Placental pericyte (primary cell): ENCODE measurements at places on chromosomes 12 and 14. TPM values are rescaled to one million over a fixed set of nuclear protein-coding genes. Genes with fewer than 3 reads are reported as not detected.

HOXC11 gene
- total RNA-seq: under 0.01 and 1.1 TPM in 2 replicates

CAPRIN2 gene
- 25.2 and 33.4 TPM in 2 replicates for total RNA-seq

RNASE2 gene
- not detected in 2 replicates for total RNA-seq

GDF11 gene
- total RNA-seq: 5.3 and 10.6 TPM in 2 replicates

PMCH gene
- total RNA-seq: not detected in 2 replicates
